Hematopoietic multipotent progenitor cell treated with erythropoietin and hydrocortisone succinate and interleukin-3 and kit ligand, for 8 days (in vitro differentiated cells): ENCODE measurements at places on chromosomes 11 and 22.
A peak's percentile ranks its signal among the peaks of the same experiment; 100 is the strongest.

- no peak for DNase-seq
Measured at GRCh38 chr11:60005360-60005759, 11.6 kb upstream of the OOSP4B start.

- no peak for DNase-seq
Measured at GRCh38 chr11:44221456-44221855, 88.5 kb downstream of the ALX4 start.

DNA sequence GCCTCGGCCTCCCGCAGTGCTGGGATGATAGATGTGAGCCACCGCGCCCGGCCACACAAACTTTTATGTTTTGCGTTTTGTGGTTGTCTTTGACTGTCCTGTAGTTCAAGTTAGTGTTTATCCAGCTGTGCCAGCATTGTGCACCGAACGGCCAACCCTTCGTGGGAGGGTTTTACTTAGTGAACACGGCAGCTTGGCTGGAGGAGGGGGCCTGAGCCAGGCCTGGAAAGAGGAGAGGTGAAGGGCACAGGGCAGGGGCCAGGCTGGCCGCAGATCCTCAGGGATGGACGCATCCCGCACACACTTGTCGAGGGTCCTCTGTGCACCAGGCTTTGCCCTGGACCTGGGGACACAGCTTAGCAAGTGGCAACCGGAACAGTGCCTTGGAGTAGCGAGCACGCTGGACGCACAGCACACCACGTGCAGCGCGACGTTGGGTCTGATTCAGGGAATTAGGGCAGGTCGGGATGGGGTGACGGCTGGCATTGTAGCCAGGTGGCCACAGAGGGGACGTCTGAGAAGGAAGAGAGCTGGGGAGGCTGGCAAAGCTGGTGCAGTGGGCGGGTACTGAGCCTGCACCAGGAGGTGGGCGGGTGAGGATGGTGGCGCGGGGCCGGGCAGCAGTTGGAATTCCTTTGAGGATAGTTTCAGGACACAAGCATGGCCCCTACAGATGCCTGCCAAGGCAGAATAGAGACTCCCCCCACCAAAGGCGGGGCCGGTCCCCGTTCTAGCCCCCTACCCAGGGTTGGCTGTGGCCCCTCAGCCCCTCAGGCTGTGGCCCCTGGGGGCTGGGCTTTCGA is 13.4 kb downstream of the EPS8L2 start:
- DNase-seq, result no peak

GRCh38 chr11:125313271-125314219 is 149.0 kb downstream of the PKNOX2 start:
- no peak for DNase-seq

DNA sequence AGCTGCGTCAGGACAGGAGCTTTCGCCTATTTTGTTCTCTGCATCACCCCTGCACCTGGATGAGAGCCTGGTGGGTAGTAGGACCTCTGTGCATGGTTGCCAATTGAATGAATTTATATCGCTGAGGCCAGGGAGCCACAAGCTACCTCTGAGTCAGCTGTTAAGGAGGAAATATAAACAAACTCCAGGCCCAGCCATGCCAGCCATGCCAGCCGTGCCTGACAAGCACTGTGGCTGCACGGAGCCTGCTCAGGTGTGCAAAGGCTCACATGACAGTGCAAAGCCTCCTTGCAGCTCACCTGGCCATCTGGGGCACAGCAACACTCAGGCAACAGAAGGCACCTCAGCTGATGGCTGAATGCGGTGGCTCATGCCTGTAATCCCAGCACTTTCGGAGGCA is 33.7 kb upstream of the LINC01488 start:
- no peak for DNase-seq

DNA sequence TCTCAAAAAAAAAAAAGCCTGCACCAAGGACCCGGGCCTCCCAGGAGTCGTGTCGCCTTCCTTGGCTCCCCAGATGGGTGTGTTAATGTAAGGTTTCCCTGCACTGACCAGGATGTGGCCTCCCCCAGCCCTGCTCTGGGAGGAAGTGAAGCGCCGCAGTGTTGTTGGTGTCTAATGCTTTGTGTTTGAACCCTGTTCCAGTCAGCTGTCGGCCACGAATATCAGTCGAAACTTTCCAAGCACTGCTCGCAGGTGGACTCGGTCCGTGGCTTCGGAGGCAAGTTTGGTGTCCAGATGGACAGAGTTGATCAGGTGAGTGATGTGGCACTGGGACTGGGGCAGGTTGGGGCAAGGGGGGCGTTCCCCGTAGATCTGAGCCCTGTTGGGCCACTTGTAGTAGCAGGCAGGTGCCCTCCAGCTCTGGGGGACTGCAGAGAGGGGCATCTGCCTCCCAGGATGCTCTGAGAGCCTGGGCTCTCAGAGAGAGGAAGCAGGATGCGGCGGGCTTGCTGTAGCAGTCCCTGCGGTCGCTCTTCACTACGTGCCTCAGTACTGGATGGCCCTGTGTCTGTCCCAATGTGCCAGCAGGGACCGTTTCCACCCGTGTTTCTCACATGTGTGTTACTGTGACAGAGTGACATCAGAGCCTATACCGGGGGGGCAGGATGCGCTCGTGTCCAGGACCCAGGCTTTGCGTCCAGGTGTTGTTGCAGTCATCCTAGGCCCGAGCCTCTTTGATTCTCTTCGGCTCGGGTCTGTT is 16.2 kb downstream of the CTTN start:
- DNase-seq, result no peak

- peak; percentile 32 for DNase-seq
Measured at GRCh38 chr22:35258191-35258988, 1.1 kb downstream of the HMGXB4 start.

- no peak for DNase-seq
Measured at GRCh38 chr11:95674657-95675358, 114.8 kb downstream of the FAM76B start.

GRCh38 chr22:45397806-45398205 is 15.6 kb downstream of the SMC1B start:
- peak; percentile 20 for DNase-seq

DNA sequence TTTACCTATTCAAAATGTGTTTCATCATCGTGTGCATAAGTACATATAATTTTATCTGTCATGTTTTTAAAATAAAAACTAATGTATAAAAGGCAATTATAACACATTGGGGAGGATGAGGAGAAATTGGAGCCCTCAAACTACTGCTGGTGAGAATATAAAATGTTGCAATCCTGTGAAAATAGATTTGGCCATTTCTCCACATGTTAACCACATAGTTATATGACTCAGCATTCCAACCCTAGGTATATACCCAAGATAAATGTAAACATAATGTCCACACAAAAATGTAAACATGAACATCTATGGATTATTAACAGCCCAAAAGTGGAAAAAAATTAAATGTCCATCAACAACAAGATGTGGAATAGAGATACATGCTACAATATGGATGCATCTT is 928.0 kb upstream of the FAT3 start:
- DNase-seq, result no peak

- DNase-seq, result no peak
Measured at GRCh38 chr11:121958971-121959325, 157.1 kb downstream of the BLID start.

- no peak for DNase-seq
Measured at GRCh38 chr11:26985943-26986342, 8.0 kb upstream of the FIBIN start.

GRCh38 chr11:34754171-34754823 is 133.4 kb downstream of the EHF start:
- DNase-seq, result no peak

DNA sequence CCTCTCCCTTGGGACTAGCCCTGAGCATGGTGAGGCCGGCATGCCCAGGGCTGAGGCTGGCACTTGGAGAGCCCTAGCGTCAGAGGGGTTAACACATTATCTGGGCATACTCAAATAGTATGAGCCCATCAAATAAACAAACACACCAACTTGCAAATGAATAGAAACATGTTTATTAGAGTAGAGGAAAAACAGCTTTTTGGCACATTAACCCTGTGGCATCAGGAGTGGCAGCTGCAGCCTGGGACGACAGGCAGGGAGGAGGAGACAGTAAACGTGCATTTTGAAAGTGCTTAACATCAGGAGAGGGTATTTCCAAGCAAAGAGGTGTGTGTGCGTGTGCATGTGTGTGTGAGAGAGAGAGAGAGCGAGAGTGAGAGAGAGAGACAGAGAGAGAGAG is 684.9 kb downstream of the NTM start:
- no peak for DNase-seq

GRCh38 chr11:61472868-61473267 is 35.7 kb upstream of the LRRC10B start:
- DNase-seq, result no peak

DNA sequence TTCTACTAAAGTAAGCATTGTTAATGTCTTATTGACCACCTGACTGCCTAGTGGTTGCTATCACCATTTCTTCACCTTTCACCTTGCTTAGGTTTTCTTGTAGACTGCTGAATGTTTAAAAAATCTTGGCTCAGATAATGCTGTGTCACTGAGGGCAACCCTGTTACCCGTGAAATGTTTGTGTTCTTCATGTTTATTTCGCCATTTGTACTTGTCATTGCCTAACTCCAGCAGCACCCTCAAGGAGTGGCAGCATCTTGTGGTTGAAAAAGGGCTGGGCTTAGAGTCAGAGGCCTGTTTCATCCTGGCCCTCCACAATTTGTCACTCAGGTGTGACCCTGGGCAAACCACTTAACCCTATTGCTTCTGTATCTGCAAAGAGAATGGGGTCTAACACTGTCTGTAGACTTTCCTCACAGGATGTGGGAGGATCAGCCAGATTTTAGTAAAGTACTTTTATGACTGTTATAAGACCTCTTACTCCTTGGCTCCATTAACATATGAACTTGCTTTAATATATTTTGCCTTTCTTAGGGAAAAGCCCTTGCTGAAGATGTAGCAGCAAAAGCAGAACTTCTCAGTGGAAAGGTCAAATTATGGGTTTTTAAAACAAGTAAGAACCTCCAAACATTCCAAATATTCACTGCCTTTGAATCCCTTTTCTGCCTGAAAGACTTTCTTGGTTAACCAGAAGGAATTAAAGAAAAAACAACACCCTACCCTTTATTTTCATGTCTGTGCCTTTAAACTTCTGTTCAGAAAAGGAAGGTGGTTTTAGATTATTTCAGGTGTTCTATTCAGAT is 154.5 kb upstream of the C11orf87 start:
- DNase-seq, result no peak

GRCh38 chr11:71420455-71421241 is 27.5 kb downstream of the DHCR7 start:
- DNase-seq, result peak; percentile 40

DNA sequence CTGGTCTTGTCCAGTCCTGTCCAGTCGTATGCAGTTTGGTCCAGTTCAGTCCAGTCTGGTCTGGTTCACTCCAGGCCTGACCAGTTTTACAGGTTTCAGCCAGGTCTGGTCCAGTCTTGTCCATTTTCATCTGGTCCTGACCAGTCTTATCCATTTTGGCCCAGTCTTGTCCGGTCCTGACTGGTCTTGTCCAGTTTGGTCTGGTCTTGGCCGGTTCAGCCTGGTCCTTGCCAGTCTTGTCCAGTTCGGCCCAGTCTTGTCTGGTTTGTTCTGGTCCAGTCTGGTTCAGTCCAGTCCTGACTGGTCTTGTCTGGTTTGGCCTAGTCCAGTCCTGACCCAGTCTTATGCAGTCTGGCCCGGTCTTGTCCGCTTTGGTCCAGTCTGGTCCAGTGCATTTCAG is 380.2 kb downstream of the OR4C45 start:
- DNase-seq, result no peak

- DNase-seq, result peak; percentile 81
Measured at GRCh38 chr11:73242251-73243092, 24.4 kb downstream of the P2RY2 start.

DNA sequence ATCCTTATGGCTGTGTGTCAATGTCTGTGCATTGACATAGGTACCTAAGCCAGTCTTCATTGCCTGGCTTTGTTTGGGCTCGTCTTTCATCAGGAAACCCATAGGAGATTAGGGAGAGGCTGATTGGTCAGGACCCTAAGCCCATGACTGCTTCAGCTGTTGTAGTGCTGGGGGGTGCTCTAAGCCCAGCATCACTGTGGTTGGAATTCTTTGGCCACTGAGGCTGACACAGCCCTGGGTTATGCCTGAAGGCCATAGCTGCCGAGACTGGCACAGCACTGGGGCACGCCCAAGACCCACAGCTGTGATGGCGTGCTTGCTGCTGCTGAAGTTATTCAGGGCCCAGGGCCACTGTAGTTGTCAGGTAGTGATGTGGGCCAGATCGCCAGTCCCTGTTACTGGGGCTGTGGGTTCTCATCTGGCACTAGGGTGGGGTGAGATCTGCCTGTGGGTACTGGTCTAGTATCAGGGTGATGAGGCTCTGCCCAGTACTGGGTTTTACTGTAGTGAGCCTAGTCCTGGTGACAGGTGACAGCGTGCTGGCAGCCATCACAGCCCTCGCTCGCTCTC is 4.9 kb downstream of the USP18 start:
- no peak for DNase-seq

- no peak for DNase-seq
Measured at GRCh38 chr22:19871023-19871844, 16.6 kb upstream of the GNB1L start.

DNA sequence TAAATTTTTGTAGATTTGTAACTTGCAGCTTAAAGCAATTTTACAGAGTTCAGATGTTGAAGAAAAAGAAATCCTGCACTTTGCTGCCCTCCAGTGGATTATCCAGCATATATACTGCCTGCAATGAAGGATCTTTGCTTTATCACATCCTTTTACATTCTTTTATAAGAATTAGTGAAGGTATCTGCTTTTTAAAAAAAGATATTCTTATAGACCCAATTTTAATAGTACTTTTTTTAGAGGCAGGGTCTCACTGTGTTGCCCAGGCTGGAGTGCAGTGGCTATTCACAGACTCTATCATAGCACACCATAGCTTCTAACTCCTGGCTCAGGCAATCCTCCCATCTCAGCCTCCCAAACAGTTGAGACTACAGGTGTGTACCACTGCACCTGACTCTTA is 60.7 kb downstream of the TTC17 start:
- peak; percentile 69 for DNase-seq

- DNase-seq, result no peak
Measured at GRCh38 chr22:47794851-47795250, 1032.4 kb downstream of the TBC1D22A start.

- no peak for DNase-seq
Measured at GRCh38 chr22:32822179-32822877, 20.8 kb downstream of the TIMP3 start.

DNA sequence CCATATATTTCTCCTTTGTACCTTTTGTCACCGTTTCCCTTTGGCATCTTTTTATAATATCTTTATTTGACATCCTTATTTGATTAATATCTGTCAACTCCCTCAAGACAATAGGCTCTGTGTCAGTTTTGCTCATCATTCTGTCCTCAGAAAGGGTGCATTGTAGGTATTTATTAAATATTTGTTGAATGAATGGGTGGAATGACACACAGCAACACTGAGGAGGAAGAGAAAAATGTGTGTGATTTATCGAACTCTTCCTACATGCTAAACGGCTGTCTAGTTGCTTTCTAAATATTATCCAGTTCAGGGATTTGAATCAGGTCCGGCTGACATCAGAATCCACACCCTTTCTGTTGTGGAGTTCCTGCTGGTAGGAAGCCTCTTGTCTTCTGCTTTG is 98.2 kb downstream of the NAV2 start:
- DNase-seq, result no peak

- DNase-seq, result no peak
Measured at GRCh38 chr11:34647532-34647931, 26.6 kb downstream of the EHF start.

GRCh38 chr11:12642806-12643428 is 31.3 kb upstream of the TEAD1 start:
- no peak for DNase-seq

- peak; percentile 96 for DNase-seq
Measured at GRCh38 chr22:40328546-40329456, 17.5 kb upstream of the ADSL start.
